ENCODE measurements at places on chromosomes 7 and 10.

DNA sequence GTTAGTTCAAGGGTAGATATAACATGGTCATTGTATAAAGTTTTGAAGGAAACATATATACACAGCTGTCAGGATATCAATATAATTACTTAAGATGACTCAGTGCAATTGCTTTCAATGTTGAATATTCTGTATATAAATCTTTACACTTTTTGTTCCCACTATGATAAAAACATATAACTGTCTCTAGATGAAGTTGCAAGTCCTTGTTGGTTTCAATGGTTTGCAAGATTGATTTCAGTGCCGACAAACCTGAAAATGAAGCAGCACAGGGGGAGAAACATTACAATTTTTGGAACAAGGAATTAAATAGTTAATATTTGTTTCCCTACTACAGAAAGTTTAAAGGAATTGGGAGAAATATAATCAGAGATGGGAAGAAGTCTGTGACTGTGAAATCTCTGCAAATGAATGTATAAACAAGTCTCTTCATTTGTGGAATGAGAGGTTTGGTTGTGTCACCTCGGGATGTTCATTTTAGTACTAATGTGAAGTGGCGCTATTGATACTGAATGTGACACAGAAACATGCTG lies 54.1 kb downstream of the OR13A1 start:
- no peak for DNase-seq

DNA sequence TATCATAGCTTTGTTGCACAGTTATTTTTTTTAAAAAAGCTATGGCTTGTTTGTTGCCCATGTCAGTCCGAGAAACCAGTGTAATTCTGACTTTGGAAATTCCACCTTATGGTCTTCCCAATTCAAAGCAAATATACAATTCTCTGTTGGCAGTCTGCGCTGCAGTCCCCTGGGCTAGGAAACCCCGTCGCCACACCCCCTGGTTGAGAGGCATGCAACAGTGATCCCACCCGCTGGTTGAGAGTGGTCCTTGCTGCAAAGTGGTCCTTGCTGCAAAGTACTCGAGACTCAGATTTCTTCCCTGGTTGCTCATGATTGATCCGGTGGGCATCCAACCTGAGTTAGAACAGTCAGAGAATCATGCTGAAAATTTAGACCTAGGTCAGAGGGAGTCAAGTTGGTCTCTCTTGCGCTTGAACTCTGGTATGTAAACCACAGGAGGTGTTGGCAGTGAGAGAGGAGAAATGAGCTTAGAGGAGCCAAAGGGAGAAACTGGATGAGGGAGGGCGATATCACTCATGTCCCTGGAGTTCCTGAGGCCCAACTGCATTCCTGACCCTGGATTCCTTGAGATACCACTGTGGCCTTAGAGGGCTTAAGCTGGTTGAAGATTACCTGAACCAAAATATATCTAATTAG lies 45.0 kb upstream of the STK17A start:
- no peak for DNase-seq

GRCh38 chr7:45469103-45469502 lies 105.1 kb upstream of the ADCY1 start:
- DNase-seq = peak; percentile 8

DNA sequence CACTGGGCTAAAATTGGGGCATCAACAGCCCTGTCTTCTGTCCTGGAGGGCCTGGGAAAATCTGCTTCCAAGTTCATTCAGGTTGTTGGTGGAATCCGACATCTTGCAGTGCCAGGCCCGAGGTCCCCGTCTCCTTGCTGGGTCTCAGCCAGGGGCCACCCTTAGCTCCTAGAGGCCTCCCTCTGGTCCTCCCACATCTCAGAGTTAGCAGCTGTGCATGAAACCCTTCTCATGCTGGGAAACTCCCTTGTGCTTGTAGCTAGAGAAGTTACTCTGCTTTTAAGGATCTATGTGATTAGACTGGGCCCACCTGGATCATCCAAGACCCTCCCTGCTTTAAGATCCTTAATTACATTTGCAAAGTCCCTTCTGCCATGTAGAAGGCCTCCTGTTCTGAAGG lies 15.3 kb downstream of the HIP1 start:
- DNase-seq = no peak

DNA sequence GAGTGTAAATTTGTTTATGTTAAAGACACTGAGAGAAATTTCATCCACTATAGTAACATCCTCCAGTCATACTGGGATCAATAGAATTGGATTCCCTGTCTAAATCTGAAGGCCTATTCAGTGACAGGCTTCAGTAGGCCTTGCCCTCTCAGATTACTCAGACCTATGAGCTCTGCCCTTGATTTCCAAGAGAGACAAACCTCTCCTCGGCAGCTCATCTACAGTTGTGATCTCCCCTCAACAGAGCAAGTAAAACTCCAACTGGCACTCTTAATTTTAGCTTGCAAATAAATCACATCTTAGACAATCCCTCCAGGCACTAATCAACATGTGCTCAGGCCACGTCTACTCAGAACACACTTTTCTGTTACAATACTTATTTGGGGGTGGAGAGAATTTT lies 1191.4 kb upstream of the PHF14 start:
- DNase-seq = no peak

DNA sequence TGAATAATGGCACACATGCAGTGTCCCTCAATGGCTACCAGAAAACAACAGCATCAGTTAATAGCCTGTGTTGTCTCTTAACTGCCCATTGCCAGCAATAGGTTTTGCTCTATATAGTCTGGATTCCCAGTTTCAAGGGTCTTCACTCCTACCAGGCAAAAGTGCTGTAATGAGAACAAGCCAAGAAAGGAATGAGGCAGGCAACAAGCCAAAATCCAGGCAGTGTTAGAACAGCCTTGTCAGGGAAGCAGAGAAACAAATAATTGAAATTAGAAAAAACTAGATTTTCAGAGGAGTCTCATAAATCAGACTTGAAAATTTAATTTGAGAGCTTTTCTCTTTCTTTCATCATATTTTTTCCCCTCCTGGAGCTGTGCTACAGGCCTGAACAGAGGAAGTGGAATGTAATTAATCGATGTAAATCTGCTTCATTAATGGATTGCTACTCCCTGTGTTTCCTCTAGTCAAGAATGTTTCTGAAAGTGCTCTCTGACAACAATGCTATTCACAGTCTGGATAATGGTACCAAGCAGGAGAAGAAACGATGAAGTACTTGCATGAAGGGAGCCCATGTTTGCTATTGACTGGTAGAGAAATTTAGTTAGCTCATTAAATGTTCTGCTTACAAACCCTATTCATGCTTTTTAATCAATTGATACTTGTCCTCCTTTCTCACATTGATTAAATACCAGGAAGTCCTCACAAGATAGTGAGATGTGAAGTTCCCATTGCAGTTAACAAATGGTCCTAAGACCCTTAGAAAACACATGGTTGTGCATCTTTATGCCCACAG lies 202.0 kb upstream of the LRRTM3 start:
- DNase-seq = peak; percentile 44
